ENCODE measurements at places on chromosomes 16 and 17. TPM values are rescaled to one million over a fixed set of nuclear protein-coding genes. Genes with fewer than 3 reads are reported as not detected.
A peak's percentile ranks its signal among the peaks of the same experiment; 100 is the strongest.

DNA sequence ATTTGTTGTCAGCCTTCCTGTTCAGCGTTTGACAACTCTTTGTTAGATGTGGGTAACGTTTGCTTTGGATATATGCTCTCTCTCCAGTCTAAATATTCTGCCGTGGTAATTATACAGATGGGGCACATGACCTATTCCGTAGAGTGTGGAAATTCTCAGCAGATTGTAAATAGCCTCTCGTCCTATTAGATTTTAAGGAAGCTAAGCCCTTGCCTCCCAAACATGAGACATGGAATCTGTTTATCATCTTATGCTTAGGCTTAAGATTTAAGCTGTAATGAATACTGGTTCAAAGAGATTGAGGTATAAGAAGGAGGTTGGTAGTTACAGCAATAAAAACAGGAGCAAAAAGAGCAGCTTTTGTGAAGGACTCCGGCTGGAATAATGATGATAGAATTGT, 87.4 kb downstream of the RBFOX1 start:
- no peak overlapping the region for H3K27ac ChIP-seq
- no peaks in the 10 kb centered on the region for H3K27me3 ChIP-seq
- no peak overlapping the region for H3K4me3 ChIP-seq

Gene PITPNM3
- total RNA-seq, result 0.56 TPM

- no peak for DNase-seq
- H3K27ac ChIP-seq, result no peak overlapping the region
- no peak overlapping the region for H3K4me3 ChIP-seq
- H3K4me1 ChIP-seq, result no peaks in the 10 kb centered on the region
- no peaks in the 10 kb centered on the region for H3K36me3 ChIP-seq
These were observed 40.9 kb downstream of the SOX8 start for GRCh38 chr16:1022466-1022865.

GRCh38 chr17:52106638-52107261, 51.8 kb downstream of the CA10 start:
- H3K36me3 ChIP-seq, result no peaks in the 10 kb centered on the region
- peak; percentile 61 for DNase-seq
- H3K4me1 ChIP-seq, result no peaks in the 10 kb centered on the region

DNA sequence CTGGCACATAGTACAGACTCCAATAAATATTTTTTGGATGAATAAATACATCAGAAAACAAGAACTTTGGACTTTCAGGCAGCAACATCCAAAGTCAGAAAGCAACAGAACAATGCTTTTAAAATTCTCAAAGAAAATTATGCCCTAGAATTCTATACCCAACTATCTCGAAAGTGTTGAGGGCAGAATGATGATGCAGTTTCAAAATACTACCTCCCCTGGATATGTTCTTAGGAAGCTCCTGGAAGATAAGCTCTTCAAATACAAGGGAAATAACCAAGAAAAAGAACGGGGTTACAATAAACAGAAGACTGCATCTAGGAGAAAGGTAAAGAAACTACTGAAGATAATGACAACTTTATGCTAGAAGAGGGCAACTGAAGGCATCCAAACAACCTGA, 11.0 kb downstream of the SIAH1 start:
- no peaks in the 10 kb centered on the region for H3K36me3 ChIP-seq
- no peak overlapping the region for H3K27ac ChIP-seq
- no peak overlapping the region for H3K4me3 ChIP-seq
- peaks cover 84% of the 10 kb centered on the region for H3K4me1 ChIP-seq

DNA sequence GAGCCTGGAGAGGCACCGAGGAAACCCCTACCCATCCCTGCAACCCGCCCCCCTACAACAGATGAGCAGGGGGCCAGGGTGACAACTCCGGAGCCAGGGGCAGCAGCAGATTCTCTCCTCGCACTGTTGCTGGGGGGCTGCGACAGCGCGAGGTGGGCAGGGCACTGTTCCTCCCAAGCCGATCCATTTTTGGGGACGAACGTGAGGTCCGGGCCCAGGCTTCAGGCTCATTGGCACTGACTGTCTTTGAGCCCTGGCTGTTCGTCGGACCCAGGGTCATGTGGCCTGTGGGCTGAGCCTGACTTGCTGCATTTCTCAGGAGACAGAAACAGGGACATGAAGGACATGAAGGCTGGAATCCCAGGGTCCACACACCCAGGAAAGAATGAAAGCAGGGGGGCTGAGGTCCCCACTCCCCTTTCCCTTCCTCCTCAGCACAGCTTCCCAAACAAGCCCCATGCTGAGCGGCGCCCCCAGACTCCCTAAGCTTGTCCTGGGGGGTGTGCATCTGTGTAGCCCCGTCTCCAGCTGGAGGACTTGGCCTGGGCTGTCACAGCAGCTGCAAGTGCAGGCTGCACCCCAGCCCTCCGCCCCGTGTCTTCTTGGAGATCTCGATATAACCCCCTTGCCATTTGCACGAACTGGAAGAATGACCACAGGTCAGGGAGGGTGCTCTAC, 18.7 kb downstream of the CEP295NL start:
- peak overlapping the region; percentile 36 for H3K4me3 ChIP-seq
- peak overlapping the region; percentile 92 for H3K27ac ChIP-seq
- peaks cover 79% of the 10 kb centered on the region for H3K4me1 ChIP-seq
- no peaks in the 10 kb centered on the region for H3K36me3 ChIP-seq
- no peaks in the 10 kb centered on the region for H3K27me3 ChIP-seq
- no peak for DNase-seq

Gene GGT6
- total RNA-seq, result not detected

DNA sequence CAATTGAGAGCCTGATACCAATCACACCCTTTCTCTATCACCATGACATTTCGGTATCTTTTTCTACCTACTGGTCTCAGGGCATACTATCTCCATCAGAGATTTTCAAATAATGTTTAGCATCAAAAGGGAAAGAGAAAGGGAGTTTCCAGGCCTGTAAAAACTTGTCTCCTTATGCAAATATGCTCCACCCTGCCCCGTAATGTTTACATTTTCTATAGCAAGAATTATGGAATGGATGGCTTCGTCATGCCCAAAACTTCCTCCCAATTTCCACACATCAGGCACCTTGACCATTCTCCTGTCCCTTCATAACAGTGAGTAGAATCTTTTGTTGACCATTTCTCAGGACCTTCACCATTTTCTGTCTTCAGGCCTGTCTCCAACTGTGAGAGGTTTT, 30.9 kb upstream of the HLF start:
- no peak overlapping the region for H3K4me3 ChIP-seq
- DNase-seq, result no peak
- H3K4me1 ChIP-seq, result no peaks in the 10 kb centered on the region
- no peaks in the 10 kb centered on the region for H3K36me3 ChIP-seq
- H3K27me3 ChIP-seq, result no peaks in the 10 kb centered on the region

DNA sequence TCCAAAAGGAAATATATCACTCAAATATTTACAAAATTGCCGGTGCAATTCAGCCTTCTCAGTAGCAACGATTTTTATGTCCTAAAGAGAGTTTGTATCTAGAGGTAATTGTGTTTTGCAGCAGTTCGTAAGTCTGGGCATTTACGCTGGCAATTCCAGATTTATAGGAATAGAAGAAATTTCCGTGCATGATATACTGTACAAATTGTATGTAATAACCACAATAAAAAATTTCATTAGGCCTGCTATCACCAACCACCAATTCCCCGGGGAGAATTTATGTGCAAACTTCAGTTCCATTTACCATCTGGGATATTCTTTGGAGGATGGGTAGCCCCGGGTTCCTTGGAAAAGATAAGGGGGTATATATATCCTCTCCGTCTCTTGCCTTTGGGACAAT, 401.5 kb downstream of the TMEM114 start:
- H3K36me3 ChIP-seq, result no peaks in the 10 kb centered on the region
- DNase-seq, result no peak
- no peaks in the 10 kb centered on the region for H3K4me1 ChIP-seq
- H3K27ac ChIP-seq, result no peak overlapping the region

DNA sequence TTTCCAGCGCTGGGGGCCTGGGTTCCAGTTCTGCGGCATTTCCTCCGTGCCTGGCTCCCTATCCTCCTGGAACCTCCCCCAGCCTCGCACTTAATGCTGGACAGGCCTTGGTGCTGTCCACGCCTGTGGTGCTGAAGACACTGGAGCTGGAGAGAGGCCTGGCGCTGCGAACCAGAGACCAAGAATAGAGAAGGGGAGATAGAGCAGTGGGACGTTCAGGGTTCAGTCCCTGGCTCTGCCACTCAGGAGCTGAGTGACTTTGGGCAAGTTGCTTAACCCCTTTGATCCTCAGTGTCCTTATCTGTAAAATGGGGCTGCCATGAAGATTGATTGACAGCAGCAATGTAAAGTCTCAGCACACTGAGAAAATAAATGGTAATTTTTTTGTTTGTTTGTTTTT, 11.9 kb downstream of the SBK1 start:
- DNase-seq, result no peak
- no peak overlapping the region for H3K27ac ChIP-seq
- H3K36me3 ChIP-seq, result no peaks in the 10 kb centered on the region

DNA sequence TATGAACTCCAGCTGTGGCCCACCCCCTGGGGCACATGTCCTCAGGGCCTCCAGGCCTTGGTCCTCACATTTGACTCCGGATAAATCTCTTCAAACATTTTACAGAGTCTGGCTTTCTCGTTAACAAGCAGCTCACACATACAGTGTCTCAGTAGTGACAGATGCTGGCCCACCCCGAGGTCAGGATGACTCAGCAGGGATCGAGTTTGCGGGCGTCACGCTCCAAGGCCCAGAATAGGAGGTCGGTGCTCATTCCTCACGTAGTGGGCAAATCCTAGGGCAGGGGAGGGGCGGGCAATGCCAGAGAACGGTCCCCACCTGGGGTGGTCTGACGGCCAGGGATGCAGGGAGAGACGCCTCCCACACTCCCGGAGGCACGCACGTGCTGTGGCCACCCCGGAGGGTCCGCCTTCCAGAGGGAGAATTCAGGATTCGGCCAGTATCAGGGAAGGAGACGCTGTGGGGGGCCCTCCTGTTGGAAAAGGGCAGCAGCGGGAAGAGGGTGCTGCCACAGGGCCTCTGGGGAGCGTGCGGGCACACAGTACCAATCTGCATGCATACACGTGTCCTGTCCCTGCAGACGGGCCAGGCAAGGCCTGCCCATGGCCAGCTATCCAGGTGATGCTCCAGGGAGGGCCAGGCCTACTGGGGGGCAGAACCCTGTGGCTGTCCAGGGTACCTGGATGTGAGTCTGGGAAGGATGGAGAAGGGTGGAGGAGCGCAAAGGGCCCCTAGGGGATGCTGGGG, 8.6 kb downstream of the SLC7A5 start:
- peak overlapping the region; percentile 83 for H3K27ac ChIP-seq
- H3K27me3 ChIP-seq, result no peaks in the 10 kb centered on the region
- H3K36me3 ChIP-seq, result no peaks in the 10 kb centered on the region
- H3K4me1 ChIP-seq, result no peaks in the 10 kb centered on the region

DNA sequence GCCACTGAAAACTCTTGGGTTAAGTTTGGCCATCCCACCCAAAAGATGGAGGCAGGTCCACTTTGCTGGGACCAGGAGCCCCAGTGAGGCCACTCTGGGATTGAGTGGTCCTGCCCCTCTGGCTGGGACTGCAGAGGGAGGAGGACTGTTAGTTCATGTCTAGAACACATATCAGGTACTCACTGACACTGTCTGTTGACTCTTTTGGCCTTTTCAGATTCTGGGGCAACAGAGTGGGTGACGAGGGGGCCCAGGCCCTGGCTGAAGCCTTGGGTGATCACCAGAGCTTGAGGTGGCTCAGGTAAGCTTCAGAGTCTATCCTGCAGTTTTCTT, 19.5 kb upstream of the CYLD start:
- H3K4me1 ChIP-seq, result no peaks in the 10 kb centered on the region
- H3K27ac ChIP-seq, result no peak overlapping the region
- H3K36me3 ChIP-seq, result no peaks in the 10 kb centered on the region
- H3K27me3 ChIP-seq, result no peaks in the 10 kb centered on the region
- no peak for DNase-seq

Gene SNAI3
- total RNA-seq, result 1.0 TPM

Data from right atrium auricular region (tissue), 2 donors.